AG08396 (cell line): ENCODE measurements at places on chromosomes 13 and 19.

DNA sequence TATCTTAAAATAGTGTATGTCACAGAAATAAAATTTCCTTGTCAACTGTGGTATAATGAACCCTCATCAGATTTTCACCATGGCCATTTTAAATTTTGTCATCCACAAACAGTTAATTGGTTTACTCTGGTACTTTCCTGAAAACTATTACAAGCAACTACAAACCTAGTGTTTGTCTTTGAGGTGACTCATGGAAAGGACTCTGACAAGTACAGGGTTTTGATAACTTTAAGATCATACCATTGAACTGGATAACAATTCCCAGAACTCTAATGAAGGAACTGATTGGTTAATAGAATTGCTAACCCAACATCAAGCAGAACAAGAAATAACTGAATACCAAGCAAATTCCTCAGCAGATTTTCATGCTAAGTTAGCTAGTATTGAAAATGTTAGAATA lies 237.7 kb upstream of the IPO5 start:
- no peak for DNase-seq

- no peak for DNase-seq
Observed at GRCh38 chr19:31146015-31146414, 203.2 kb downstream of the TSHZ3 start.

- DNase-seq = peak; percentile 42
Observed at GRCh38 chr13:40671956-40672764, 5.7 kb upstream of the FOXO1 start.

- DNase-seq = no peak
Observed at GRCh38 chr19:34788074-34788473, 15.1 kb upstream of the ZNF599 start.

DNA sequence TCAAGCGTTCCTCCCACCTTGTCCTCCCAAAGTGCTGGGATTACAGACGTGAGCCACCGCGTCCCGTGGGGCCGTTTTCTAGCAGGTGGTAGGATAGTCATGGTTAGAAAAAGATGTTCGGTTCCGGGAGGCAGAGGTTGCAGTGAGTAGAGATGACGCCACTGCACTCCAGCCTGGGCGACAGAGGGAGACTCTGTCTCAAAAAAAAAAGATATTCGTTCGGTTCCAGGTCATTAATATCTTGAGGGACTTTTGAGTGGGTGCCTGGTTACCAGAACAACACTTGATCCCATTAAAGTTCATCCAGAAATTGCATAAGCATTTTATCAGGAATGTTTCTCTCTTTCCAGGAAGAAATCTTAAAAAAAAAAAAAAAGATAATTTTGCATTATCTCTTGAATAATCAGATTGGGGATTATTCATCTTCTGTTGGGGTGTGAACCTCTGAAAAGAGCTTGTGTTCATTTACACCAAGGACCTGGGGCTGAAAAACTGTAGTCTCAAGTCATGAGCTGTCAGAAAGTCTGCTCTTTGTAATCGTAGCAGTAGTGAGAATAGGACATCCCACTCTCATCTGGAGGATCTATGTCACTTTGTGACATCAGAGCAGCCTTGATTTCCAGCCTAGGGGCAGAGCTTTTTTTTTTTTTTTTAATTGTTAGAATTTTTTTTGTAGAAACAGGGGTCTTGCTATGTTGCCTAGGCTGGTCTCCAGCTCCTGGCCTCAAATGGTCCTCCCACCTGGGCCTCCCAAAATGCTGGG lies 1.0 kb upstream of the ETHE1 start:
- DNase-seq = no peak

DNA sequence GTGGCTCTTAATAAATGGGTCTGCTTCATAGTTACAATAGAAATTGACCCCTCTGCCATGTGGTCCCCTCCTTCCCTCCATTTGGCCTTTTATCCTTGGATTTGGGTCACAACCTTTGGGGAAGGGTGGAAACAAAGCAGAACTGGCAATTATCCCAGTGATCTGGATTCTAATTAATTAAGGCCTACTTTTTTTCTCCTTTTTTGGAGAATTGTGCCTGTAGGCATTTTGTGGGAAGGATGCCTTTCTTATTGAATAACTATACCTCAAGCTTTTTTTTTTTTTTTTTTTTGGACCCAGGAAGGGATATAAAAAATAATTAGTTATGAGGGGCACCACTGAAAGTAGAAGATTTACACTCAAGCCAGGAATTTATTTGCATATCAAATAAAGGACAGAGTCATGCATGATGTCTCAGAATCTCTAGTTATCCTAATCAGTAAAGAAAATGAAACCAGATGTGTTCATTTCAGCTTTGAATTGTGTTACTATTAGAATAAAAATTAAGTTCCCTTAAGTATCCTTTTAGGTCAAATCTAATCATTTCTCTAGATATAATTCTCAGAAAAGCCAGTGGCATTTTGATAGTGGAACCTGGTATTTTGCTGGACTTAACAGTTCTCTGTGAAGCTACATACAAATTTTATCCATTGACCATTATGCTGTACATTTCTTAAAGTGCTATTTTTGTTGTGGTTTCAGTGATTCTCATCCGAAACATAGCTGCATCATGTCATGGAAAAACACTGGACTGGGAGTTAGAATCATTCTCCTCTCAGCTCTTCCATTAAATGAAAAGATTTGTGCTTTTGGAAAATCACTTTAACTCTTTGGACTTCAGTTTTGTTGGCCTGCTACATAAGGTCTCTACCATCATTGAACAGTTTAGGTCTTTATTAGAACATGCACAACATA lies 129.3 kb downstream of the KCNRG start:
- DNase-seq = no peak

GRCh38 chr13:87907202-87907601 lies 236.0 kb downstream of the SLITRK5 start:
- no peak for DNase-seq

DNA sequence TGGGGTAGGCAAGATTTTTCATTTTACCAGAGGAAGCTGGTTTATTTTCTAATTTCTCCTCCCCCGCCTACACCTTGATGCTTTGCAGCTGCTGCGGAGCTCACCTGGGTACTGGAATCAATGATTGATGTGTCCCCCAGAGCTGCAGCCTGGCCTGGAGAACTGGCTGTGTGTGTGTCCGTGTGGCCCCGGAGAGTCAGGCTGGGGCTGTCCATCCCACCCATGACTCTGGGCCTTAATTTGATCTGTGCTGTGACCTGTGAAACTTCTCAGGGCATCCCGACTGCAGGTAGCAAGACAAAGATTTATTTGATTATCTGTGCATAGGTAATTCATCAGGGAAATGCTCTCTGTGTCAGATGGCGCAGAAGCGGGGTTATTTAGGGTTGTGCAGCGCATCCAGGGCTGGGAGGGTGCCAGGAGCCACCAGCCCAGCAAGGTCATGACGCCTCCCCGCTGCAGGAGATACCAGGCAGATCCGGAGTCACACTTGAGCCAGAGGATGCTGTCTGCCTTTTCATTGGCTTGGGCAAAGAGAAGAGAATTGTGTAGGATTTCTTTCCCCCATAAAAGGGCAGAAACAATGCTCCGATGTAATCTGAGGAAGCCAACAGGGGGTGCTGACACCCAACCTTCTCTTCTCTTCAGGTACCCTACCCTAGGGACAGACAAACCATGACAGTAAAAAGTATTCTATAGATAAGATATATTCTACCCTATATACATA lies 346.6 kb downstream of the TSHZ3 start:
- no peak for DNase-seq
